ENCODE measurements at places on chromosomes 3 and 15.

DNA sequence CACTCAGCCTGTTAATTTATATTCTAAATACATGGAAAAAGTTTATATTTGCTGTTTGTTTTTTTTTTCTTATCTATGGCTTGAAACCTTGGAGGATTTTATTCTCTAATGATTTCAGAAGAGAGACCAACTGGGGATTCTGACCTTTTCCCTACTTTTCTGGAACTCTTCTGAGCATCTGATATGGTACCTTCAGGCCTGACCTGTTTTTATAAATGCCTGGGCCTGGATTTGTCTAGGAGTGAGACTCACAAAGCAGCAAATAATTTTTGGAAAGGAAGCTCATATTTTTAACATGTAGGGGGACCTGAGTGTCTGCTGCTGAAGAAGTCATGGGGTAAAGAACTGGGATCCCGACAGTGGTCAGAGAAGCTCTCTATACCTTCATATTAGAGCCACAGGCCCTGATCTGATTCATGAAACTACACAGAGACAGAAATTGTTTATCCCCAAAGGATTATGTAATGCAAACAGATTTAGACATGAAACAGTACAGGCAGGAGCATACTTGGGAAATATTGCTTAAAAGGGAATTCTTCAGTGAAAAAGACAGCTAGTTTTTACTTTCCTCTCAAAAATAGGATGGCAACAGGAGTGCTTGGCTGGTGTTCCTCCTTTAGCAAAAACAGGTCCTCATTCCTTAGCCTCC, 15.9 kb downstream of the PPM1L start:
- no peak for DNase-seq

GRCh38 chr15:77180757-77181156, 109.8 kb upstream of the TSPAN3 start:
- DNase-seq = peak; percentile 88

DNA sequence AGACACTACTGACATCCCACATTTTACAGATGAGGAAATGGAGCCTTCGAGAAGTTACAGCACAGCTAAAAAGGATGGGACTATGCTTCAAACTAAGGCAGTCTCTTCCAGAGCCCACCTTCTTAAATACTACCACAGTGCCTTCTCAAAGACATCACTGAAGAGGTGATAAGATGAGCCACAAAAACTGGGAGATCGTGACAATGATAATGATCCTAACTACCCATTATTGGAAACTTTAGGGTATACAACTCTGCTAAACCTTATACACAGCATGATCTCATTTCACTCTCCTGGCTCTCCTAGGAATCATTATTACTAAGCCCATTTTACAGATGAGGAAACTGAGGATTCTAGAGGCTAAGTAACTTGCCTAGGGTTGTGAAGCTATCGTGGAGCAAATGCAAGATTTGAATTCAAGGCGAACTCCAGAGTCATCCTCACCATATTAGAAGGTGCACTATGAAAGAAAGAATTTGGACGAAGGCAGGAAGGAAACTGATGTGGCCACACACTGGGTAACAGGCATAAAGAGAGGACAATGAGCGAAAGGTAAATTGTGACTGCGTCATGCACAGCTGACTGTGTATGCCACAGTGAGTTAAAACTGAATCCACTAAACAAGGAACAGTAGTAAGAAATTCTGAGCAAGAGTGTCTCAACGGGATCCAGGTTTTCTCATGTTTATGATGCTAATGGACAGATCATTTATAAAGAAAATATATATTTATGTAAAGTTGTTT, 55.4 kb downstream of the SUCLG2 start:
- no peak for DNase-seq

DNA sequence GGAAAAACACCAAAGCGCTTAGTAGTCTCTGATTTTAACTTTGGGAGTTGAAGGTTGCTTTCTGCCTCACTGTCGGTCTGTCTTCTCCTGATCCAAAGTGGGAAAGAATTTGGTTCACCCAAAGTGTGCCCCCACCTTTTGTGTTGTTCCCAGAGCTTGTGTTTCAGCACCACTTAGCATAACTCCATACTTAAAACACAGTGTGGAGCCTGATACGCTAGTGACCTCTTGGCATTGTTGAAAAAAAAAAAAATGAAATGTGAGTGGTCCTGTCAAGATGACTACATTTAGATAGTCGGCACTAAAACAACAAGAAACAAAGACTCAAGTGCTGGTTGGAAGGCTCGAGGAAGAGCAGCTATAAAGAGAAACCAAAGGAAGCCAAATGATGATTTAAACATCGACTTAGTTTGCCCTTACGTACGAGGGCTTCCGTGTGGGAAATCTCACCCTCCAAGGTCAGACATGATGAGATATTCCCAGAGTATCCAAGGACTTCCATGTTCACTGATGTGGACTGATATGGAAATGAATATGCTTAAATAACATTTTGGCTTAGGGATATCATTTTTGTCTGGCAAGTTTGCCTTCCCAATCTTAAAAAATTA, 178.8 kb downstream of the MEIS2 start:
- DNase-seq = no peak

GRCh38 chr15:68256675-68257450, 20.7 kb upstream of the FEM1B start:
- DNase-seq = peak; percentile 96

GRCh38 chr3:25895031-25895430, 105.1 kb downstream of the OXSM start:
- DNase-seq = no peak

DNA sequence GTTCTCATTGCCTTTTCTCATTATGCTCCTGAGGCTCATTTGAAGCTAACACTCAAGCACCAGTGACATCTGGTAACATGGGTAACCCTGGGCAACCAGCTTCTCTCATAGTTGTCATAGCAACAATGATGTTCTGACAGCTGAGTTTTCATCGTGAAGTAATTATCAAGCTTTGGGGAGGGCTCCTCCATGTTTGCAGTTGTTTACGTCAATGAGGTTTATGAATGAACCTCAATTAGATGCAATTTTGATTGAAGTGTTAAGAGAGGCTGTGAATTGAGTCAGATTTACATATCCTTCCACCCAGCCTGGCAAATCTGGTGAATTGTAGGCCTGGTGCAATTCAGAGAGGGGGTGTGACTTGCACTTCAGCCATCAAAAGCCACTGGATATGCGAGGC, 119.3 kb upstream of the CHD2 start:
- DNase-seq = no peak

DNA sequence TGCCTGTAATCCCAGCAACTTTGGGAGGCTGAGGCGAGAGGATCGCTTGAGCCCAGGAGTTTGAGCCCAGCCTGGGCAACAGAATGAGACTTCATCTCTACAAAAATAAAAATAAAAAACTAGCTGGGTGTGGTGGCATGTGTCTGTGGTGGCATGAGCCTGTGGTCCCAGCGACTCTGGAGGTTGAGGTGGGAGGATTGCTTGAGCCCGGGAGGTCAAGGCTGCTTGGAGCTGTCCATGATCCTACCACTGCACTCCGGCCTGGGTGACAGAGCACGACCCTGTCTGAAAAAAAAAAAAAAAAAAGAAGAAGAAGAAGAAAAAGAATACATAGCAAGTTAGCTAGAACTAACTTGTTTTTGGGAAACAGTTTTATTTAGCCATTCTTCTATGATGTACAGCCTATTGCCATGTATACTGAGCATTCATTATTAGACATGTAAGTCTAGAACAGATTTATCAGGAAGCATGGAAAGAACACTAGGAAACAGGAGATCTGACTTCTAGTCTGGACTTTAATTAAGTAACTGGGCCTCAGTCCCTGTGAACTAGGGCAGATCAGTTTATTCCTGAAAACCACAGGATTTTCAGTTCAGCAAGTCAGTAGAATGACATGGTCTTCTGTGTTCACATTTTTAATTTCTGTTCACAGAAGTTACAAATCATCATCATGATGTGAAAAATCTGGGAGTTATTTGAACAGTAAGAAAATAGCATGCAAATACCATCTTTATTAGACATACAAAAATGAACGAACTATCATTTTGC, 65.5 kb downstream of the KAT2B start:
- DNase-seq = no peak

Data from inflammatory macrophage (primary cell).